AG10803 (cell line): ENCODE measurements at places on chromosomes 5 and 9.

DNA sequence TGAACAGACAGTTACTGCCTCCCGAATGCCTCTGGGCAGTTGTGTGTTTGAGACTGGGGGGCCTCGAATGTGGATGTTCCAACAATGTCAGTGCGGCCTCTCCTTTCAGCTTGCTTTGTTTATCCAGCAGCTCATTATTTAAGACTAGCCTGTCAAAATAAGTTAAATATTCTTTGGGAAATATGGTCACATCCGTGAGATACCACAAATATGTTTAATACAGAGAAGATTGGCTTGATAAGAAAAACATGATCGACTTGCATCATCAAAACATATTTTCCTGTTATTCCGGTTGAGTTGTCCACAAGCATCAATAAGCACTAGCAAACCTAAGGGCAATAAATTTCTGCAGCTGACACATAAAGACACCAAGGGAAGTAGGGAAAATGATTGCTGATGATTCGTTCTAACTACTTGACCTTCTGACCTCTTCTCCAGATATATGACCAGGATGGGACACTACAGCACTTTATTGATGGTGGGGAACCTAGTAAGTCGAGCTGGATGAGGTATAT lies 66.5 kb downstream of the PRDM6 start:
- DNase-seq = no peak

GRCh38 chr5:41925555-41925951 lies 472 bp downstream of the FBXO4 start:
- peak; percentile 33 for DNase-seq

GRCh38 chr5:32953694-32954093 lies 242.6 kb downstream of the NPR3 start:
- peak; percentile 62 for DNase-seq

DNA sequence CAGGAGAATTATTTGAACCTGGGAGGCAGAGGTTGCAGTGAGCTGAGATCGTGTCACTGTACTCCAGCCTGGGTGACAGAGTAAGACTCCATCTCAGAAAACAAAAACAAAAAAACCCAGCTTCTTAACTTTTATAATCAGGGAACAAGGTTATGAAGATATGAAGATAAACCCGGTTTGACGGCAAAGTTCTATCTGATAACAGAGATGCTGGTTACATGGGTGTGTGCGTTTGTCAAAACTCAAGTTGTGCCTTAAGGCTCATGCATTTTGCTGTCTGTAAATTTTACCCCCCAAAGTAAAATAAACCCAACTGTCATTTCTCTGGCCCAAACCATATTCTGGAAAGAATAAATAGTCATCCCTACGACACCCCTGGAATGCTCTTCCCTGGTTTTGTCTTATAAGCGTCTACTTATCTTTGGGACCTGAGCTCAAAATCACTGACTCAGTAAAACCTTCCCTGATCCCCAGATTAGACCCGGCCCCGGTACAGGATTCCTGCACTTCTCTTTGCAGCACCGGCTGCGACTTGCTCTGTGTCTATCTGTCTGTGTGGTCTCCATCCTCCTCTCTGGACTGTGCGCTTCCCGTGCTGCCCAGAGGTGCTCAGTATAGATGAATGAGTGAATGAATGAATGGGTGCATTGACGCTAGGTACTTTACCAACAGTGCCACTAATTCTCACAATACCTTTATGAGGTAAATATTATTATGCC lies 172.2 kb downstream of the DAB2IP start:
- no peak for DNase-seq

DNA sequence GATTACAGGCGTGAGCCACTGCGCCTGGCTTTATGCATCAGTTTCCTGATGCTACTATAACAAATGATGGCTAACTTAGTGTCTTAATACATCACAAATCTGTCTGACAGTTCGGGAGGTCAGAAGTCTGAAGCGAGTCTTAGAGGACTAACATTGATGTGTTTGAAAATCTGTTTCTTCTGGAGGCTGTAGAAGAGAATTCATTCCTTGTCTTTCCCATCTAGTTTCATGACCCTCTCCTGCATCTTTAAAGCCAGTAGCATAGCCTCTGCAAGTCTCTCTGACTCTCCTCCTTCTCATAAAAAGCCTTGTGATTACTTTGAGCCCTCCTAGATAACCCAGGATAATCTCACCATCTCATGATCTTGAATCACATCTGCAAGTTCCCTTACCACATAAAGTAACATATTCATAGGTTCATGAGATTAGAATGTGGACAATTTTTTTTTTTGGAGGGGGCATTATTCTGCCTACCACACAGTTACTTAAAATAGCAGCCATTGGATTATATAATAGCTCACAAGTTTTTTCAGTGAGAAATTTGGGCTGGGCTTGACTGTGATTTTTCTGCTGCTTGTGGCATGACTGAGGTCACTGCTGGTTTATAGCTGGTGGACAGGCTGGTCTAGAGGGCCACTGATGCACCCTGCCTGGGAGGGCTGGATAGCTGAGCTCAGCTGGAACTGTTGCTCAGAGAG lies 134.8 kb downstream of the FBXL7 start:
- peak; percentile 24 for DNase-seq

DNA sequence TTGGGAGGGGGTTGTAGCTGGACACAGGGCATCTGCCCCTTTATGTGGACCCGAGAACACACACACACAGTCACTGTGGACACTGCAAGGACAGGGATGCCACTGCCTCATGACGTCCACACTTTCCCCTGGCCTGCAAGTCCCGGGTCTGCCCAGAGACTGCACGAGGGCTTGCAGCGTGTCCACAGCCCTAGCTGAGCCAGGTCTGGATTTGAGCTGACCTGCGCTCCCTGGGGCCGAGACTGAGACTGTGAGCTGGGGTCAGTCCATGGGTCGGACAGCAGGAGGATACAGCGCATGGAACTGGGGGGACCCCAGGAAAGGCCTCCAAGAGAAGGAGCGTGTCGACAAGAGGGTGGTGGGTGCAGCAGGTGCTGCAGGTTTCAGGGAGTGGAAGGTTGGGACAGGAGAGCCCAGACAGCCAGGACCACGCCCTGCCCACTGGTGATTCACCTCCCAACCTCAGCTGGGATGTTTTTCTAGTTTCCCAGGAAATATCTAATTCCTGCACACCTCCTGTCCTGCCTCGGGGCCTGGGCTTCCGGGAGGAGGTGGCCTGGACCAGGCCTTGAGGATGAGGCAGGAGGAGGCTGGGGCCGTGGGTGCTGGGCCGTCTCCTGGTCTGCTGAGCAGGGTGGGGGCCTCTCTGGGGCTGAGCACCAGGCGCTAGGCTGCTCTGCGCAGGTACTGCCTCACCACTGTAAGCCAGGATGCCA lies 806 bp upstream of the RNF224 start:
- DNase-seq = no peak

DNA sequence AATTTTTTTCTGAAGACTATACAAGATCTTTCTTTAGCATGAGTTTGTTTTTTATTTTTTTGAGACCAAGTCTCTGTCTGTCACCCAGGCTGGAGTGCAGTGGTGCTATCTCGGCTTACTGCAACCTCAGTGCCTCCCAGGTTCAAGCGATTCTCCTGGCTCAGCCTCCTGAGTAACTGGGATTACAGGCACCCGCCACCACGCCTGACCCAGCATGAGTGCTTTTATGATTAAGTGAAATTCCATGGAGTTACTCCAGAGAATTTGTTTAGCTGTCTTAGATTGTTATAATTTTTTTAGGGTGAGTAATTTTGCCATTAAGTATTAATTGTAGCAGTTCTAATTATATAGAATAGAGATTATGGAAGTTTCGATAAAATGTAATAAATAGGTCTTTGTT lies 14.3 kb downstream of the YTHDC2 start:
- no peak for DNase-seq

- DNase-seq = no peak
Measured at GRCh38 chr5:174794931-174795672, 70.7 kb downstream of the MSX2 start.

DNA sequence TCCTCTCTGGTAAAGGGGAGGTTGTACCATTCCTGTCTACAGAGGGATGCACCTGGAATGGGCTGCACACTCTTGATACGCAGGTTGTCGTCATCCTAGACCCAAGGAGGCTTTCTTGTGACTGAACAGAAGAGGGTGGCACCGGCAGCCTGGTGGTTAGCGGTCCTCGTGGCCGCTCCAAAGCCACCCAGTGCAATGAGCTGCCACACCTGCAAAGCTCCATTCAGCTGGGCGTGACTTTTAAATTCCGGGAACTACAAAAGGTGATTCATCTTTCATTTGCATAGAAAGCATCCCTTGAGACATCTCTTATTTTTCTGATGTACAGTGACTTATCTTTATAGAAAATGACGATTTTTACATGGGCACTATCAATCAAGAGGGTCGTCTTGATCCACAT lies 286.1 kb upstream of the IRX1 start:
- no peak for DNase-seq

DNA sequence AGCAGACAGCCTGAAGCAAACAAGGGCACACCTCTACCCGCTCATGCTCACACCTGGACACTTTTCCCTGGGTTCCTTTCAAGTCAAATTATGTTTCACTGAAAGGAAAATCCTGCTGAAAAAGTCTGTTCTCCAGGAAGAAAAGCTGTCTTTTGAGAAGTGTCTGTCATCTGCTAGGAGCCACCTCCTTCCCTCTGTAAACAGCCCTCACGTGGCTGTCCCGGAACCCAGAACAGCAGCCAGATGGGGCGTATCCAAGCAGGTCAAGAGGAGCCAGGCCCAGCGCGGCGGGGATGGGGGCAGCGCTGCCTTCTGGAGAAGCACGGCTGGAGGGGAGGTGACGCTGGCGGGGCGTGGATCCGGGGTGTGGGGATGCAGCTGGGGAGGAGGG lies at the start of gene PNPLA7:
PNPLA7 (minus strand) TSS at position 172 of the 391 bp plus-strand sequence. CDS start 205 bp downstream, outside the sequence.
- DNase-seq = peak; percentile 62

DNA sequence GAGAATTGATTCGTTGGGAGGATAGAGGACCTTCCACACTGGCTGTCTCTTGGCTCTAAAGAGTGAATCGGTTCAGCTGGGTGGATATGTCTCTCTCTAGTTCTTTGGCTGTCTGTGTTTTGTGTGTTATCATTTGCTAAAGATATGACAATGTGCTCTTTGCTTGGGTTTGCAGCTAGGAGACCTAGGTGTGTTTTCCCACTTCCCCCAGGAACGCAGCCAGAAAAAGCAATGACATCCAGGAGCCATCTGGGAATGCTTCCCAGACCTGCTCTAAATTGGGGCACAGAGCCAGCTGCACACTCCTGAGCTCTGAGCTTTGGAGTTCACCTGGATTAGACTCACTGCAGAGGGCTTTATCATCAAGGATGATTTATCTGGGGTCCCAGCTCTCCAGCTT lies 12.8 kb upstream of the PDZD2 start:
- no peak for DNase-seq

GRCh38 chr9:88049677-88050307 lies 75.5 kb upstream of the CDK20 start:
- DNase-seq = no peak

DNA sequence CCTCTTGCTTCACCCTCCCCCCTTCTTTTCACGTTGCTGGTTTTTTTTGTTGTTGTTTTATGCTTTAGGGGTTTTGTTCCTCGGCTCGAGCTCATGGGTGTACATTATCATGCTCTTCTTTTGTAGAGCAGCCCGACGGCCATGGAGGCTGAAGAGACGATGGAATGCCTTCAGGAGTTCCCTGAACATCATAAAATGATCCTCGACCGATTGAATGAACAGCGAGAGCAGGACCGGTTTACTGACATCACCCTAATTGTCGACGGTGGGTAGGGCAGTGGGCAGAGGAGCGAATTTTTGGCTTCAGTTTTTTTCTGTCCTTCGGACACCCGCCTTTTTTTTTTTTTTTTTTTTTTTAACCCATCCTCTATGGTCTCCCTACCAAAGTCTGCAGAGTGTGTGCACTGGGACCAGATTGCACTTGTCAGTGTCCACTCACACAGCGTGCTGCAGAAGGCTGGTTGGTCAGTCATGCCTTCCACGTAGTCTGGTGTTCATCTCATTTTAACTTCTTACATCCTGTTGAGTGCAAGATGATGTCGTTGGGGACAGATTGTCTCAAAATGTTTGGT lies 1.3 kb downstream of the ZNF131 start:
- DNase-seq = peak; percentile 56

DNA sequence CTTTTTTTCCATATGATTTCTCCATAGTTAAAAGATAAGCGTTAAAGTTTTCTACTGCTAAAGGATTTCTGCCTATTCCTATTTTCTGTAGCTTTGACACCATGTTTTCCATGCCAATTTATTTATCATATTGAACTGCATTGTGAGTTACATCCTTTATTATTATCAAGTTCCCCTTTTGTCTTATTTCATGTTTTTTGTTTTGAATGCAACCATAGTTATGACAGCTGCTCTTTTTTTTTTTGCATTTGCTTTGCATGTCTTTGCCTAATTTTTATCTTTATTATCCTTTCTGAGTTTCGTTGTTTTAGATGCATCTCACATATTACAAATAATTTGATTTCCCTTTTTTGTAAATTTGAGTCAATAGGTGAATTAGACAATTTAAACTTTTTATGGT lies 161.5 kb downstream of the DEPDC1B start:
- no peak for DNase-seq

DNA sequence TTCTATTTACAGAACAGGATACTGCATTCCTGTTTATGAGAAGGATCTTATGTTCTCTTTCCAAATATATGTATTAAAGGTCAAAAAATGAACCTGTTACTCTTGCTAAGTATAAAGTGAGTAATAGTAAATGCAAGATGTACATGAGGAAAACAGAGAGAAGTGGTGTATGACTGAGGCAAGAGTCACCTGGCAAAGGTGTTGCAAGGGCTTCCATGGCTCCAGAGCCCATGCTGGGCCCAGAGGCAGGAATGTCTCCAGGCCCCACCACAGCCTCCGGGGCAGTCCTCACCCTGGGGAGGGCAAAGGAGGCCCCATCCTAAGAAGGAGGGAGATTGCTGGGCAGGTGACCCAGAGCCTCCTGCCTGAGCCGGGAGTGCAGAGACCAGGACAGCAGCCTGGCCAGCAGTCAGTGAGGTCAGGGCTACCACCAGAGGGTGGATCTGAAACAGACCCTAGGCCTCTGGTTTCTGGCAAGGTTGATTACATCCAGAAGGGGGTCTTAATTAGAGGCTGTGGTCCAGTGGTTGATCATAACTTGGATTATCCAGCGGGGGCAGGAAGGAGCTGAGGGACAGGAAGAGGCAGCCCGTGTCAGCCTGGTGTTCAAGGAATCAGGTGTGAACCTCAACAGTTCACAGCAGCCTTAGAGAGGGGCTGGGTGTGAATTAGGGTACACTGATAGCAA lies 57.3 kb upstream of the CPLX2 start:
- DNase-seq = no peak

- no peak for DNase-seq
Measured at GRCh38 chr5:100270023-100270771, 265.0 kb upstream of the FAM174A start.

- DNase-seq = peak; percentile 83
Measured at GRCh38 chr9:113581865-113582697, 118.6 kb downstream of the RGS3 start.
